ENCODE measurements at places on chromosomes 5 and 9. TPM values are rescaled to one million over a fixed set of nuclear protein-coding genes. Genes with fewer than 3 reads are reported as not detected.

- H3K4me3 ChIP-seq: no peak overlapping the region
- no peaks in the 10 kb centered on the region for H3K27me3 ChIP-seq
- no peak overlapping the region for H3K27ac ChIP-seq
- H3K4me1 ChIP-seq: no peaks in the 10 kb centered on the region
- no peaks in the 10 kb centered on the region for H3K36me3 ChIP-seq
- DNase-seq: no peak
Measured at GRCh38 chr5:125049721-125050702, 303.6 kb upstream of the ZNF608 start.

DNA sequence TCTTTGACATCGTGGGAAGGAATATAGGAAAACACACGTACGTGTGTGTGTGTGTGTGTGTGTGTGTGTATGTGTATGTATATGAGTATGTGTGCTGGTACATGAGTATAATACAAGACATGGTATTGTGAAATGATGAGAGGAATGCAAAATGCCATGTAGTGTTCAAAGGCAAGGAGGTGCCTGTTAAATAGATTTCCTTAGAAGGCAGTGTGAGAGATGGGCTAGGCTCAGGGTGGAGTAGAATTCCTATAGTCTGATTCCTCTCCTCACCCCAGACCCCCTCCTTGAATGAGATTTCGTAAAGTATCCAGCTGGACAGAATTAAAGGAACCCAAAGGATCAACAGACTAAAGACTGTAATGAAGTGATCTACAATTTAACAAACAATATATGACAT lies 11.1 kb downstream of the GPR21 start:
- H3K36me3 ChIP-seq: peaks cover 28% of the 10 kb centered on the region
- H3K27ac ChIP-seq: no peak overlapping the region
- H3K4me3 ChIP-seq: no peak overlapping the region
- no peak for DNase-seq
- H3K27me3 ChIP-seq: no peaks in the 10 kb centered on the region

Gene BTNL3
- not detected for total RNA-seq

Gene WDR55
- 21.5 TPM for total RNA-seq

GRCh38 chr5:122376250-122376649 lies 64.2 kb downstream of the SNCAIP start:
- H3K4me1 ChIP-seq: no peaks in the 10 kb centered on the region
- no peak overlapping the region for H3K27ac ChIP-seq
- no peaks in the 10 kb centered on the region for H3K27me3 ChIP-seq
- no peak overlapping the region for H3K4me3 ChIP-seq
- DNase-seq: no peak

Gene OSMR
- total RNA-seq: 0.52 TPM

Gene NAIF1
- total RNA-seq: 7.3 TPM

Gene DPYSL3
- not detected for total RNA-seq

GRCh38 chr5:134561871-134562296 lies 36.4 kb downstream of the JADE2 start:
- no peaks in the 10 kb centered on the region for H3K27me3 ChIP-seq
- no peak overlapping the region for H3K27ac ChIP-seq
- H3K4me1 ChIP-seq: no peaks in the 10 kb centered on the region
- no peak overlapping the region for H3K4me3 ChIP-seq
